CD4-positive, alpha-beta T cell treated with Interleukin-12 subunit alpha and Interleukin-12 subunit beta, for 1 hour (primary cell): ENCODE measurements at places on chromosomes 16 and 17.

DNA sequence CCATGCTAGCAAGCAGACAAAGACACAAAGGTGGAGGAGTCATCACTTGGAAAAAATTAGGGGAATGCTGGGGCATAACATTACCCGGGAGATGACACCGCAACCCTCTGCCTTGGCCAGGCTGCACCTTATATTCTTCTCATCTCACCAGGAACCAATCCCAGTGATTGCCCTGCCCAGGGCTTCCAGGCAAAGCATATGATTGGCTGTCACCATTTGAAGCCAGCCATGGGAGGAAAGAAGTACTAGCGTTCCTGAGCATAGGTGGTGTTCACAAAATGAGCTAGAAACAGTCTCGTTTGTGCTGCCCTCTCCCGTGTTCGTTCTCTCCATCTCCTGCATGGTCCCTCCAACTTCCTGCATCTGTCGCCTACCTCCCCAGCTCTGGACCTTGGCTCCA is 29.6 kb downstream of the TEKT5 start:
- no peak for DNase-seq

- DNase-seq, result no peak
Measured at GRCh38 chr17:39848600-39848999, 15.5 kb downstream of the IKZF3 start.

GRCh38 chr17:15408803-15409202 is 58.6 kb downstream of the CDRT4 start:
- no peak for DNase-seq

GRCh38 chr16:31129568-31130335 is 5.8 kb downstream of the PRSS8 start:
- DNase-seq, result no peak

DNA sequence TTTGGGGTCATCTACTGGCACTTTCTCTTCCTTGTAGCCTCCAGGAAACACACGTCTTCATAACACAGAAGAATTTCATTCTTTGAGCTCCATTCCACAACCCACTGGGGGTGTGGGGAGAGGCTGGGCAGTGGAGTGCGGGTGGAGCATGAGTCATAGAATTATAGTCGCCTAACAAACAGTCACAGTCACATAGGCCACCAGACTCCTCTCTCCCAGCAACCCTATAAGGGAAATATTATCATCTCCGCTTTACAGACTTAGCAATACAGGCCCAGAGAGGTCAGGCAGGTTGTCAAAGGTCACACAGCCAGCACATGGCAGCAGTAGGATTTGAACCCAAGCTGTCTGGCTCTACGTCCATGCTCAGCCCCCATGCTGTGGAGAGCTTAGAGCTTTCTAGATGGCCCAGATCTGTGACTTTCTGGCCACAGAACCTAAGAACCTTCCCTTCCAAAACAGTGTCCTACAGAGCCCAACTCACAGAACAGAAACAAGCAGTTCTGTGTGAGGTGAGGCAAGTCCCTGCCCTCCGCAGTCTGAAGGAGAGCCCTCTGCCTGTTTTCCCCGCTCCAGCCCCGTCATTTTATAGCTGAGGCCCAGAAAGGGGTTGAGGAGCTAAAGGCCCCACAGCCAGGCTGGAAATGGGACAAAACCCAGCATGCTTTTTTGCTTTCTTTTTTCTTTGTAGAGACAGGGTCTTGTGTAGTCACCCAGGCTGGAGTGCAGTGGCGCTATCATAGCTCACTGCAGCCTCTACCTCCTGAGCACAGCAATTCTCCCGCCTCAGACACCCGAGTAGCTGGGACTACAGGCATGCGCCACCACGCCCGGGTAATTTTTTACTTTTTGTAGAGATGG is 10.7 kb upstream of the LITAF start:
- peak; percentile 25 for DNase-seq

DNA sequence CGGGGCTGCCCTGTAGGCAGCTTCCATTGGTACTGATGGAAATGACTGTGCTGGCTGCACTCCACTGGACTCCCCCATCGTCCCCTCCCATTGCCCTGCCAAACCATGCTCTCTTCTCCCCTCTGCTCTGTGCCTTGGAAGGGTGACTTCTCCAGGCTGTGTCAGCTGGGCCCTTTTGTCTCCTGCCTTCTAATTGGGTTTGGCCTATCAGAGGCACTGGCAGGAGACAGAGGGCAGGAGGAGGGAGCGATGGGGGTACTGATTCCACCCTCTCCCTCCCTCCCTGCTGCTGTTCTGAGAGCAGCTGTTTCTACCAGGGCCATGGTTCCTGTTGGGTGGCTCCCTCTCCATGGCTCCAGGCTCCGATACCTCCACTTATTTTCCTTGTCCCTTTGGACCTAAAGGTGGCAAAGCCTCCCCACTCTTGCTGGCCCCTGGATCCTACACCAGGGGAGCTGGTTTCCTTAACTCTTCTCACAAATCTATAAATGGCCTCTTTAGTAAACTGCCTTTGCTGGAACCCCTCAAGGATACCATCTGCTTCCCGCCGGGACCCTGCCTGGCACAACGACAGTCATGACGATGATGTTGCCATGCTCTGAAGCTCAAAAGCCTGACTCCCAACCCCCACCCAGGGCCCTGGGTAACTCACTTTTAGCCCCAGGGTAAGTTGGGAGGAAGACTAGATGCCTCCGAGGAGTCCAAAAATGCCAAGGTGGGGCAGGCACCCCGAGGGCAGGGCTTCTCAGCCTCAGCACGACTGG is 123.8 kb upstream of the RPL38 start:
- DNase-seq, result no peak

GRCh38 chr16:84115919-84116719 is 623 bp downstream of the MBTPS1 start:
- peak; percentile 63 for DNase-seq

DNA sequence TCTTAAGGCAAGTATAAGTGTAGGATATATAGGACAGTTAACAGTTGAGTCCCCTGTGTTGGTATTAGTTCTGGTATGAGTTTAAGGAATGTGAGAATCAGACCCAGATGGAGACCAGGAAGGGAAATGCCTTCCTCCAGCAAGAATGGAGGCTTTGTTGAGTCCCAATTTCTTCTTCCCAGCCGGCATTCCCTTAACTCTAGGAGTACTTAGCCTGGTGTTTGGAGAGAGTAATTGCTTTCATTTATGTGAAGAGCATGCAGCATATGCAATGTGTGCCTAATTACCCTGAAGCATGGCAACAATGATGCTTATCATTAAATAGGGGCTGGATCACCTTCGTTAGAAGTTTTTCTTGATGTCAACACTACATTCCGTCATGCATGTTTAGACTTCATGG is 225.9 kb upstream of the XYLT1 start:
- DNase-seq, result no peak

DNA sequence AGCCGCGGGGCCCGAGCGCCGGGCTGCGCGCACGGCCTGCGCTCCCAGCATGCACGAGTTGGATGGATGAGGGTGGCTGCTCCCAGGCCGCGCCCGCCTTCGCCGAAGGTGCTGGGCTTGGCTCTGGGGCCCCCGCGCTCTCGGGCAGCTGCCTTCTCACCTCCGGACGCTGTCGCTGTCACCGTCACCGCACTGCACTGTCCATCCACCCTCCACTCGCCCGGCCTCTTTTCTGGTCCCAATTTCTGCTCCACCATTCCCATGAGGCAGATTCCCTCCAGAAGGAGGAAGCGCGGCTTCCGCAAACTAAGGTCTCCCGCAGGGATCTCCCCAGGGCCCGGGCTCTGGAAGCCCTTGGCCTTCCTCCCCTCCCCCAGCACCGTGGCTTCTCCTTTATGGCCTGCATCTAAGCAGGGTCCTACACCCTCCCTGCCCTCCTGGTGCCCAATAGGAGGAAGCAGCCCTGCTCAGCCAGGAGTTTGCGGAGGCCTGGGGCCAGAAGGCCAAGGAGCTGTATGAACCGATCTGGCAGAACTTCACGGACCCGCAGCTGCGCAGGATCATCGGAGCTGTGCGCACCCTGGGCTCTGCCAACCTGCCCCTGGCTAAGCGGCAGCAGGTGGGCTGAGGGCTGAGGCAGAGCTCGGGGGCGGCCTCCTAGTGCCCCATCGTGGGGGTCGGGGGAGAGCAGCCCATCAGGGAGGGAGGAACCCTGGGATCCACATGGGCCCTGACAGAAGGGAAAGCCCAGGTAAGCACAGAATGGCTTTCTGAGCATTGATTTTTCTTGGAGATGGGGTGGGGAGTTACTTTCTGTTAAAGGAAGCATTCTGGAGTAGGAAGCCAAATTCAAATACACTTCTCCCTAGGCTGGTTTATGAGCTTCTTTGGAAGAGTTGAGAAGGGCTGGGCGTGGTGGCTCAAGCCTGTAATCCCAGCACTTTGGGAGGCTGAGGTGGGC is 899 bp downstream of the ACE start:
- no peak for DNase-seq

DNA sequence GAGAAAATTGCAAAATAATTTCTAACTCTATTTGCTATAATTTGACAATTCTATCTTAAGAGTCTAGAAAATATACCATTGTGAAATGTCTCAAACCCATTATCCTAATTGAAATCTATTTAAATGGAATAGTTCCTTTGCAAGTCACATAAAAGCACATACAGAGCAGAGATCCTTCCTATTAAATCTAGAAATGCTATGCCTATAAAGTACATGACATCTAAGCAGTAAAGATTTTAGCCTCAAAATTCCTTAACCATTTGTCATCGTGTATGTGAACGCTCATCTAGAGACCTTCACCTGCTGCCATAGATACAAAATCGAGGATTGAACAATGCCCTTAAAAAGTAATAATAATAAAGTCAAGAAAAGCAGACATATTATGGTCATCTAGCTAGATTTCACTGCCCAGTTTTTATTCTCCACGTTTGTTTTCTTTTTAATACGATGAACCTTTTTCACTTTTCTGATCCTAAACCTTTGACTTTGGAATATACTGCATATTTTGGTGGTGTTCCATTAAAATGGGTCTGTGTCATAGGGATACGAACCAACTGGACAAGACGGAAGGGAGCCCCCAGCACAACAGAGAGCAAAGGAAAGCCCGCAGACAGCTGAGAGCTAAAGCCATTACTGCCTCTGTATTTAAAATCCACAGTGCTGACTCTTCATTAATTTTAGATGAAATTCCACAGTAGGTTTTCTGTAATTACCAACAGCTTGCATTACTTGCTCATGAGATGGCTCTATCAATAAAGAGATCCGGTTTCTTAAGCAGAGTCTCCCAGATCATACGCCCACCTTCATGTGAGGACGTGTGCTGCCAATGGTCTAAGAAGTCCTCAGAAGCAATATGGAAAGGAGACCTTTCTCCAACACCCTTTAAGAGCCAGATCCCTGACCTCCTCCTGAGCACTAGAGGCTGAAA is 17.6 kb downstream of the TEX2 start:
- no peak for DNase-seq

DNA sequence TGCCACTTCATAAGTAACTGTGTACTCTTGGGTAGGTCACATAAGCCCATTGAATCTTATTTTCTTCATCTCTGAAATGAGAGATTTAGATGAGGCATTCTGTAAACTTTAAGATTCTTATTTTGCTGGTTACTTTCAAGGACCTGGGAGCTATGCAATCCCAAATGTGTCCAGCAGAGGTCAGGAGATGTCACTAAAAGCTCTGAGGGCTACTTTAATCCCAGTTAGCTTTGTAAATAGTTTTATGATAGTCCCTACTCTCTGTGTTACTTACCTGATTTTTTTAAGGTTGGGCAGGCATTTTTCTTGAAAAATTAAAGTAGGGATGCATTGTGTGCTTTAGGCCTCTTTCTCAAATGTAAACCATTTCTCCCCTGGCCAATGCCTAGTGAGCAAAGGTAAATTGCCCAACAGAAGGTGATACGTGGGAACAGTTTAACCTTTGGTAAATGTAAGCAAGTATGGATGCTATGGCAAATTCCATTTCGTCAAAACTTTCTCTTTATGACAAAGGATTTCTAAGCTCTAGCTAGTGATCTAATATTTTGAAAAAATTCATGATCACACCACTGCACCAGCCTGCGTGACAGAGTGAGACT is 57.1 kb upstream of the WSB1 start:
- DNase-seq, result peak; percentile 77

DNA sequence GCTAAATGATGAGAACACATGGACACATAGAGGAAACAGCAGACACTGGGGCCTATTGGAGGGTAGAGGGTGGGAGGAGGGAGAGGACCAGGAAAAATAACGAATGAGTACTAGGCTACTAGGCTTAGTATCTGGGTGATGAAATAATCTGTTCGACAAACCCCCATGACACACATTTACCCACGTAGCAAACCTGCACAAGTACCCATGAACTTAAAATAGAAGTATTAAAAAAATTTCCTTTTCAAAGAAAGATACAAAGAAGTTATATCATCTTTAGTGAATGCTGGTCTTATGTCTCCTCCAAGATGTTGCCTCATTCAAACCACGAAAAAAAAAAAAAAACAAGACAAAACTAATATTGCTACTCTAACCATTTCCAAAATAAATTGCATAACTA is 31.7 kb downstream of the MBTD1 start:
- no peak for DNase-seq

- no peak for DNase-seq
Measured at GRCh38 chr16:86457501-86458148, 52.7 kb upstream of the FOXF1 start.

- DNase-seq, result no peak
Measured at GRCh38 chr16:77386831-77387814, 47.7 kb downstream of the ADAMTS18 start.

DNA sequence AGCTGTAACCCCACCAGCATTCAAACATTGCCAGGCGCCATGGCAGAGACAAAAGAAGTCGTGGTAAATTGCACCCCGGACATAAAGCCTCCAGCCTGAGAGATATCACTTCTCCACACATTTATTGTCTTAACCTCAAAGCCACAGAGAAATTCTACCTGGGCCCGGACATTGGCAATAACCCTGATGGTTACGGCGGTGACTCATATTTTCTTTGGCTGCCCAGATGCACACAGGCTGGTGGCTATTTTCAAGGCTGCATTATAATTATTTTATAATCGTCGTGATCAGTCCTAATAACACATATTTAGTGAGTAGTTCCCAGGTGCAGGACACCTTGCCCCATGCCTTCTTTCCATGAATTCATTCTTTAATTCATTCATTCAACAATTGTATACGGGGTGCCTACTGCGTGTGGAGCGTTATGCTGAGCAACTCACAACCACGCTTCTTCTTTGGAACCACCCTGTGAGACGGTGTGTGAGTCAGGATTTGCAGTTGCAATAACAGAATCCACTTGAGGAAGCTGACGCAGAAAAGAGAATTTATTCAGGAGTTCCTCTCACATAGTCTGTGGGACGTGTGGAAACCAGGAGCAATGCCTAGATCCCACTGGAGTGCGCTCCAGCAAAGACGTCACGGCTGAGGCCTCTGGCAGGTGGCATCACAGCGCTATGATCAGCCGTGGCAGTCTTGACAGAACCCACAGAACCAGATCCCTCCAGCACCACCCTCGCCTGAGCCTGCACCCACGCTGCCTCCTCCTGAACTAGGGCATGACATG is 245.7 kb downstream of the FOXL1 start:
- DNase-seq, result no peak

GRCh38 chr16:19837984-19838707 is 46.5 kb downstream of the GPRC5B start:
- no peak for DNase-seq

DNA sequence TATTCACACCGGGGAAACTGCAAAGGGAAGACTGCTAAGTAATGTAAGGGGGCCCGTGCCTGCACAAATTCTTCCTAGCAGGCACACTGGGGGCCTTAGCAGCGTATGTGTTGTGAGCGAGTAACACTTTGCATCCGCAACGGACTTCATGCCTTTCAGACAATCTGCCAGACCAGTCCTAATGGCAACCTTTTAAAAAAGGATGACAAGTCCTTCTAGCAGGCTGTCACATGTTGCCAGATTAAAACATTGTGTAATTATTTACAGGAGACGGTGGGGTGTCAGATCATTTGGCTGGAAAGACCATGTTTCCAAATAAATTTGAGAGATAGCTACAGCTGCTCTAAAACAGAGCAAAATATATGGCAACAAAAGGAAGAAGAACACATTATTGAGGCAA is 46.1 kb downstream of the CPPED1 start:
- DNase-seq, result no peak

GRCh38 chr16:84547546-84548061 is 43.1 kb upstream of the MEAK7 start:
- DNase-seq, result no peak
